Kidney glomerular epithelial cell (primary cell): ENCODE measurements at places on chromosomes 16 and 17.

DNA sequence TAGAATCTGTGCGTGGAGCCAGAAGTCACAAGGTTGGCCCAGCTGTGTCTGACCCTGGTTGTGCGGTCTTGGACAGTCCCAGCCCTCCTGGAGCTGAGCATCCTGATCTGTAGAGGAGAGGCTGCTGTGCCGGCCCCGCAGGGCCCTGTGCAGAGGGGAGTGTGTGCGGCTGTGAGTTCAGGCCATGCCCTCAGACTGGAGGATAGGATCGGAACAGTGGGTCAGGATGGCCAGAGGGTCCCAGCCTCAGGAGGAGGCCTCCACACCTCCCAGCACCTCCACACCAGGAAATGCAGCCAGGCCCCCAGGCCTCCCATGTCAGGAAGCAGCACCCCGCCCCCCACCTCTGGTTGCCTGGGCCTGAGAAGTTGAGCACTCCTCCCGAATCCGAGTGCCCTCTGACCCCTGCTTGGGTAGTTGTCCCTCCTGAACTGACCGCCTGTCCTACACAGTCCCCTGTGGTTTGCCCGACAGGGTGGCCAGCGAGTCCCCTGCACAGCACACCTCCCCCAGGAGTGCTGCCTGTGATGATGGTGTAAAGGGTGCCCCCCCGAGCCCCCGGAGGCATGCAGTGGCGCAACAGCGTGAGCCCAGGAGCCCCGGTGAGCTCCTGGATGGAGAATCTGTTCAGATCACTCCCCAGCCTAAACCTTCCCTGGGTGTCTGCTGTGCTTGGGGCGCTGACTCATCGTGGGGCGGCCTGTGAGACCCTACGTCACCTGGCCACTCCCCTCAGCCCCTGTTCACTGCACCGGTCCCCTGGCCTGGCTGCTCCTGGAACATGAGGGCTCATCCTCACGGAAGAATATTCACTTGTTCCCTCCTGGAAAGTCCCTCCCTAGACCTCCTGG is 285.2 kb downstream of the SEC14L1 start:
- DNase-seq: peak; percentile 73

DNA sequence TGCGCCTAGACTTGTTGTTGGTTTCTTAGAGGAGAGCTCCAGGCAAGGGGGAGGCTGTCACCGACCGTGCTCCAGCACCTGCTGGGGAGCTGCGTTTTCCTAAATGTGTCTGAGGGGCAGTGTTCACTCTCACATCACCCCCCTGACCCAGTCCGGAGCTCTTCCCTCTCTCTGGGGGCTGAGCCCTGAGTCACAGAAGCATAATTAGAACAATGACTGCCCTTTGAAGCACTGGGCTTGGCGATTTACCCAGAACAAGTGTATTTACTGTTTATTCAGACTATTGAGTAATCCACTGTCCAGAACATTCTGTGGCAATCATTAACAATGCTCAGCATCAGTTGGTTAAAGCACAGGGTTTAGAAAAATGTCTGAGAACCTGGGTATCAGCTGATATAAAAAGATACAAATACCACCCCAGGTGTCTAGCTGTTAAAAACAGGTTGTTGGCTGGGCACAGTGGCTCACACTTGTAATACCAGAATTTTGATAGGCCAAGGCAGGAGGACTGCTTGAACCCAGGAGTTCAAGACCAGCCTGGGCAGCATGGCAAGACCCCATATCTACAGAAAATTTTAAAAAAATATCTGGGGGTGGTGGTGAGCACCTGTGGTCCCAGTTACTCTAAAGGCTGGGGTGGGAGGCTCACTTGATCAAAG is 8.1 kb downstream of the CES4A start:
- peak; percentile 92 for DNase-seq

- DNase-seq: no peak
These were observed 5.8 kb upstream of the WFDC1 start for GRCh38 chr16:84288902-84289301.

GRCh38 chr17:81025741-81026129 is 9.2 kb upstream of the BAIAP2 start:
- DNase-seq: no peak

GRCh38 chr16:56616608-56617211 is 8.3 kb downstream of the MT2A start:
- DNase-seq: no peak

DNA sequence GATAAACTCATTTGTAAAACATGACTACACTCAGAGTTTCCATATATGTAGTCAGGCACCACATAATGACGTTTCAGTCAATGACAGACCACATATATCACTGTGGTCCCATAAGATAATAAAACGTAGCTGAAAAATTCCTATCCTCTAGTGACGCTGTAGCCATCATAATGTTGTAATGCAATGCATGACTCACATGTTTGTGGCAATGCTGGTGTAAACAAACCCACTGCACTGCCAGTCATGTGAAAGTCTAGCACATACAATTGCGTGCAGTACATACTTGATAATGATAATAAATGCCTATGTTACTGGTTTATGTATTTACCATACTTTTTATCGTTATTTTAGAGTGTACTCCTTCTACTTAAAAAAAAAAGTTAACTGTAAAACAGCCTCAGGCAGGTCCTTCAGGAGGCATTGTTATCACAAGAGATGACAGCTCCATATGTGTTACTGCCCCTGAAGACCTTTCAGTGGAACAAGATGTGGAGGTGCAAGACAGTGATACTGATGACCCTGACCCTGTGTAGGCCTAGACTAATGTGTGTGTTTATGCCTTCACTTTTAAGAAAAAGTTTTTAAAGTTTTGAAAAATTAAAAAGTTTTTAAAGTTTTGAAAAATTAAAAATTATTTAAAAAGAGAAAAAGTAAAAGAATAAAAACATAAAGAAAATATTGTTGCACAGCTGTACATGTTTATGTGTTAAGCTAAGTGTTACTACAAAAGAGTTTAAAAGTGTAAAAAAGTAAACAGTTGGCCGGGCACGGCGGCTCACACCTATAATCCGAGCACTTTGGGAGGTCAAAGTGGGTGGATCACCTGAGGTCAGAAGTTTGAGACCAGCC is 9.0 kb downstream of the STAT5B start:
- no peak for DNase-seq

DNA sequence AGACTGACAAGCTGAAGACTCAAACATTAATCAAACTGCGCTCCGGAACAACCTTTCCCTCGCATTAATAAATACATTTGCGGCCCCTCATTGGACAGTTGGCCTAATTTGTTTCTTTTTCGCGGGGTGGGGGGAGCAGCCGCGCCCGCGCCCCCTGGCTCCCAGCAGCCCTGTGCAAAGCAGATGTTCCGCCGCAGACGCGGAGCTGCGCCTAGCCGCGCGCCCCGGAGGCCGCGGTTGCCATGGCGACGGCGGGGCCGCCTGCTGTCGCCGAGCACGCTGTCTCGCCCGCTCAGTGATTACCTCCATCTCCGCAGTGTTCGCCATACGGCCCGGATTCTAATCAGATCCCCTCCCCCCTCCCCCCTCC is 25.5 kb downstream of the COPZ2 start:
- no peak for DNase-seq

GRCh38 chr16:66442502-66443268 is 15.6 kb downstream of the BEAN1 start:
- DNase-seq: no peak

- DNase-seq: no peak
These were observed 718 bp downstream of the SAT2 start for GRCh38 chr17:7626956-7627249.

- DNase-seq: no peak
These were observed 123.7 kb downstream of the ABCC1 start for GRCh38 chr16:16073001-16073545.

DNA sequence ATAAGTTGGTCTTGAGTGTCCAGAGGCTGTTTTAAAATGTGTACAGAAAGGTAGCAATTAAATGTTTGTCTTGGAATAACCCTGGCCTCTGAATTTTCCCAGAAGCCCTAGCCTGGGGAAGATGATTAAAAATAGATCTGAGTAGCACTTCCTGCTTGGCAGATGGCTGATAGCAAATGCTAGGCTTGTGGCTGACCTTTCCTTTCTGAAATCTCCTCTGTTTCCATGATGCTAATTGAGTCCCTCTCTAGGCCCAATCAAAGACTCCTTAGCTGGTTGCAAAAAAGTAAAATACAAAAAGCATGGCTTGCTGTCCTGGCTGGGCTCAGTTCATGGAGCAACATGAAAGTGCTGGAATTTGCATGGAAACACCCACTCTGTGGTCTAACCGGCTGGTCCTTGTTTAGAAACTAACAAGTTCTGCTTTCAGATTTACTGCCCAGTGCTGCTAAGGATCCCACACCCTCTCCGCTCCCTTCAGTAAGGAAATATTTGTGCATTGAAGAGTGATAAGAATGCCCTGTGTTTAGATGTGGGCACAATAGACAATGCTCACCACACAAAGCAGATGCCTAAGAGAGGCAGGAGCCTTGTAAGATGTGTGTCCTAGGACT is 40.8 kb downstream of the YPEL2 start:
- peak; percentile 31 for DNase-seq
